Activated CD8-positive, alpha-beta memory T cell treated with anti-CD3 and anti-CD28 coated beads for 4 hours (primary cell): ENCODE measurements at places on chromosomes 4 and X.

DNA sequence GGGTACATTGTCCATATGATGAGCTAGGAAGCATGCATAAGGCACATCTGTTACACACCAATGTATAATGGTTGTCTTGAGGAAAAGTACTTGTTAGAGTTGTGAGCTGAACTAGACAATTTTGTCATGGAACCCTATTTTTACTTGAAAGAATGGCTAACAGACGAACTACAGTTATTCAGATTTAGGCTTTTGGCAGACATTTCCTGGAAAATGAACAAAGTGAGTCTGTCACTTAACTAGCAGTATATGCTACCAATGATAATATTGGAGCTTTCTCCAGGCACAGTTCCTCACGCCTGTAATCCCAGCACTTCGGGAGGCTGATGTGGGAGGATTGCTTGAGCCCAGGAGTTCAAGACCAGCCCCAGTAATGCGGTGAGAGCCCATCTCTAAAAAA lies 61.9 kb upstream of the SLC25A43 start:
- DNase-seq: no peak

- no peak for DNase-seq
These were observed 36.4 kb upstream of the ADH4 start for GRCh38 chr4:99180382-99181070.

- peak; percentile 18 for DNase-seq
These were observed 155.2 kb upstream of the GALNT7 start for GRCh38 chr4:173013232-173013930.

- DNase-seq: no peak
These were observed 1235.0 kb upstream of the TENM3 start for GRCh38 chr4:181008164-181008563.

GRCh38 chr4:75016472-75016871 lies 83.6 kb downstream of the PARM1 start:
- DNase-seq: no peak

GRCh38 chrX:149060921-149061320 lies 444.2 kb downstream of the IDS start:
- DNase-seq: no peak

- no peak for DNase-seq
These were observed 257.7 kb downstream of the THOC2 start for GRCh38 chrX:123475068-123475724.

GRCh38 chr4:172758586-172759340 lies 409.8 kb upstream of the GALNT7 start:
- no peak for DNase-seq

DNA sequence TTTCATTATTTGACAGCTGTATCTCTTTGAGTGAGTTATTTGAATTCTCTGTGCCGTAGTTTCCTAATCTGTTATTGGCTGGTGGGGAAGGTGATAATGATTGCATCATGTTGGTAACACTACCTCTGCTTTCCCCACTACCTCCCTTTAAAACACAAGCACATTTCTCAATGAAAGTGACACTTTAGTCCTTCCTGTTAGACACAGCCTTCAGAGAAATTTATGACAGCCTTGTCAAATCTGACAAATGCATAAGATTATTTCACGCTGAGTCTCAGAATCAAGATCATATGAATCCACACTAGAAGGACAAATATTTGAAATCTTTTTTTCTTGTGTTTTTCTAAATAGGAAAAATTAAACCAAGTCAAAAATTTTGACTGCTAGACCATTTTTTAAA lies 896.1 kb downstream of the CENPC start:
- no peak for DNase-seq

DNA sequence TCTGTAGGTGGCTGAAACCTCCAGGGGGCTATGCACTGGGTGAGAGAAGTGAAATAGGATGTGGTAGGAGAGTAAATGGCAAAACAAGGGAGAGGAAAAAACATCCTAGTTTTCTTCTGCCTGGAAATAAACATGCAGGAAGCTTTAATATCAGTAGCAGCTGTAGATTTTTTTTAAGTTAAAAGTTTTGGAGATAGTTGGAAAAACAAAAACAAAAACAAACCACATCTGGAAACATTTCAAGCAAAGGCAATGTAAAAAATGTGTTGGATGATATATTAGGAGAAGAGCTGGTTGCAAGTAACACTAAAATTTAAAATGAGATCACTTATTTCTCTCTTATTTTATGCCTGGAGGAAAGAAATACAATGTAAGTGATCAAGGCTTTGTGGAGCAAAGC lies 388.0 kb downstream of the SPRY1 start:
- DNase-seq: no peak

DNA sequence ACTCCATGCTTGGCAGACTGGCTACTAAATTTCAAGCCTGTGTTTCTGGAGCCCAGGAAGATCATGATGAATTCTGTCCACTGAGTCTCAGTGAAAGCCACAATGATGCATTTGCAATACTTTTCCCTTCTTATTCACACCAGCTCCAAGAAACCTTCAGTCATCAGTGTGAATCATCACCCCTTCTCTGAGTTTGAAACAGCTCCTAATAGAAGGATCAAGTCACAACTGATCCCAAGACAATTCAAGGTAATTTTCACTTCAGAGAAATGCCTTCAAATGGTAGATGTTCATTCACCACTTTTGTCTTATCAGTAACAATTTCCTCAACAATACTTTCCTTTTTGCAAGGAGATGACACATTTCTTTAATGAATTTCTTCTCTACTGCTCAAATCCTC lies 257.4 kb downstream of the NLGN4X start:
- no peak for DNase-seq

DNA sequence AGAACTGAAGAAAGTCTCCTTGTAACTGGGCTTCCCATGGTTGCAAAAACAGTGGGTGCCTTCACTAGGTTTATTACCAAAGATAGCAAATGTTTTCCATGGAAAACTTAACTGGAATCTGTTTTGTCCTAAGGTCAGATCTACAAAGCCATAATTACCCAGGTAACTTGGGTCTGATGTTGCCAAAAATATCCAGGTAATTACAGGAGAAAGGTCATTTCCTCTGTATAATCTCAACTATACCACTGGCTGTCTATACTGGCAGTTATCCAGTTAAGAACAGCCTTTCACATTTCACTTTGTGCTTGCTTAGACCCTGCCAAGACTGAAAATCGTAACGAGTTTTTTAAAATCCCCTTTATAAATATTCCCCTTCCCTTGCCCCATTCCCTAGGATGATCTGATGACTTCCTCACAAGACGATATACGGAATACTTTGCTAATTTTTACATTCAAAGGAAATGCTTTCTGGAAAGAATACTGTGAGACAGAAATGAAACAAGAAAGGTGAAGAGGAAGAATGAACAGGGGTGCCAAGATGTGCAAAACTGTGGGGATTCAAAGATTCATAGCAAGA lies 105.5 kb downstream of the MAML3 start:
- no peak for DNase-seq

- no peak for DNase-seq
These were observed 1.4 kb upstream of the EMCN start for GRCh38 chr4:100519205-100519604.

DNA sequence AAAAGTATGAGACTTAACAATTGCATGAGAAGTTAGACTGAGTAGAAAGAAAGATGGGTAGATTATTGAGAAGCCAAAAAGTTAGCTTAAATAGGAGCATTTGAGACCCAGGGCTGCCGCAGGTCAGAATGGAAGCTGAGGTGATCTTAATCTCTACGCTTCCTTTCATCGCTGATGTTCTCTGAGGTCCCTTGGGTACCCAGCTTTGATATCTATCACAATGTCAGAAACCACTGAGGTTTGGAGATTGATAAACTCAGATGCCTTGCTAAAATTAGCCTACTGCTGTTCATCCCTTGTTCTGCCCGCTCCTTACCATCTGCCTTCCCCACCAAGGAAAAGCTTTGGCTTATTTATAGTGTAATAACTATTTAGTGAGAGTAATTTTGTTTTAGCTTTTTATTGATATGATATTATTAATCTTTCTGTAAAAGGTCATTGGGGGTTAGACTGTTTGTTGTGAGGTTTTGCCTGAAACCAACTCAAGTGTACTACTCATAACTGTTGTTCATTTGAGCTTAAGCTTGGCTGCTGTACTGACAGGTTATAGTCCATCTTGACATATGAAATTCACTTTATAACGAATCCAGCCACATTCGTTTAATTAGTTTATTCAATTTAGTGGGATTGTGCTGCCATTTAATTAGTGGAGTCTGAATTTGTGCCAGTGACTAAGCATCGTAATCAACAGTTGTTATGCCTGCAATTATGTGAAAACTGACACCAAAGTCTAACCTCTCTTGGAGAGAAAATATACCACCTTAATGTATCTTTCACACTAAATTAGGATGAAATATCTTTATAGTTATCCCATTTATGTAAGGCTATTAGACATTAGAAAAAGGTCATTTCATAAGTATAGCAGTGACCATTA lies 15.1 kb downstream of the MCUB start:
- no peak for DNase-seq

DNA sequence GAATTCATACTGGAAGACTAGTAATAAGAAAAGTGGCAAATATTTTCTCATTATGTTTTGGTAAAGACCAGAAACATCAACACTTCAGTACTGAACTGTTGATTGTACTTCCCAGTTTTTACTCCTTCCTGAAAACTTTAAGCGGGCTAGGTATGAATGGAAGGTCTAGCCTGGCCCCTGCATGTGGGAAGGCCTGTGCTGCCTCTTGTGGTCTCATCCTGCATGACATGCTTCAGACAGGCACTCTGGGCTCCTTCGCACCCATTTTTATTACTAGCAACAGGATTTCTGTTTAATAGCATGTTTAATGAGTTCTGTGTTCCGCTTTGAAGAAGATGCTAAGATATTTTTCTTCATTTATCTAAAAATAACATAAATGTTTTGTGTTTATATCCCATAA lies 279.1 kb downstream of the ANK2 start:
- DNase-seq: no peak

- DNase-seq: no peak
These were observed 45.6 kb downstream of the SH3RF1 start for GRCh38 chr4:169225058-169225751.

DNA sequence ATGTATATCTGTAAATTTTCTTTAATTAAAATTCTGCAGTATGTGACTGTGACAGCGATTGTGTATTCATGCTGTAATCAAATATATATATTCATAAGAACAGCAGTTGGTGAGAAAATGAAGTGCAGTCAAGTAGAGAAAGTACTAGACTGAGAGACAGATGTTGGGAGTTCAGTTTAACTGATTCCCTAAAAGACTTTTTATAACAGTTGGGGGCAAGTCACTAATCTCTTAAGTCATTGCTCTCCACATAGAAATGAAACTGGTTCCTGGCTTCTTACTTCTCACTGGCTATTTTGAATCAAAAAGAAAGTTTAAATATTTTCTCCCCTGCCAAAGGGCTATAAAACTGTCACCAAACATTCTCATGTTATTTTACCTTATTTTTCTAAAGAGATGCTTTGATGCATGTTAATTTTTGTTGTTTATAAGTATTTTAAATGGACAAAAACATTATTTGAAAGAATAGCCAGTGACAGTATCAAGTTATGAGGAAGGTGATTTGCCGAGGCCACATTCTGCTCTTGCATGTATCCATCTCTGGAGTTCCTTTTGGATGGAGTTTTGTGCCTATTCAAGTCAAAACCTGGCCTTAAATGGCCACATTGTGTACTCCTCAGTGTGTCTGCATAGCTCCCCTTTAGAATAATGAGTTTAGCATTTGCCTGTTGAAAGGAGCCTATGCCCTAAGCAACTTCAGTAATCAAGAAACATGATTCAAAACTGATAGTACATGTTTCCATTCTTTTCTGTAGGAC lies 30.8 kb downstream of the EXOC1 start:
- DNase-seq: no peak

DNA sequence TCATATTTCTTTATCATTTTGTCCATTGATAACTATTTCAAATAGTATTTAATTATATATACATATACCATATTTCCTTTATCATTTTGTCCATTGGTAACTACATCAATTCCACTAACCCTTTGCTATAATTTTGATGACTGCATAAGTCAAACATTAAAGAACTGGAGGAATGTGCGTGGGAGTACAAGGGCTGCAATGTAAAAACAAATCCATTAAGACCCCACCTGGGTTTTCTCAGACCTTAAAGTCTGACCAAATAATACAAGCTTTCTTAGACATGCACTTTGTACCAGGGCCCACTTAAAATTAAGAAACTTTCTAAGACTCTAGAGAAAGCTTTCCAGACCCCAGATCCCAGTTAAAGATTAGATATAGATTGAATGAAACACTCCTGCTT lies 1622.4 kb upstream of the PCDH10 start:
- no peak for DNase-seq

GRCh38 chr4:150582146-150582872 lies at the start of gene MAB21L2:
Gene MAB21L2 (plus strand): TSS chr4:150582151. CDS start chr4:150583030, 879 bp downstream.
- no peak for DNase-seq

GRCh38 chr4:74158466-74159142 lies 686 bp downstream of the MTHFD2L start:
- DNase-seq: no peak

- DNase-seq: no peak
These were observed 314.9 kb upstream of the TRAM1L1 start for GRCh38 chr4:117400039-117400835.

DNA sequence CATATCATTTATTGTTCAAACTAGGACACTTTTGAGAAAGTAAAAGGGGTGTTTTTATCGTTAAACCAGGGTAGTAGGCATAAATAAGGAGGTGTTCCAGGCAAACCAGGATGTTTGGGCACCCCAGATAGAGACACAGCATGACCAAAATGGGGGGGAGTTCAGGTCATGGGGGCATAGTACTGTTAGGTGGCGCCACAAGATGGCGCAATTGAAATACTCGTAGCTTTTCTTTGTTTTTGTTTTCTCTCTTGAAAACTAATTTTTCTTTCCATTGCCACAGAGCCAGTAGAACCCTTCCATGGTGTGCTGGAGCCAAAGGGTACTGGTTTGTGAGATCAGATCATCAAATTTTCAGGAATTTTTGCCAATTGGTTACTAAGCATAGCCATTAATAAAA lies 283.4 kb downstream of the BCOR start:
- DNase-seq: no peak

GRCh38 chrX:128518508-128518907 lies 466.3 kb upstream of the ACTRT1 start:
- no peak for DNase-seq

DNA sequence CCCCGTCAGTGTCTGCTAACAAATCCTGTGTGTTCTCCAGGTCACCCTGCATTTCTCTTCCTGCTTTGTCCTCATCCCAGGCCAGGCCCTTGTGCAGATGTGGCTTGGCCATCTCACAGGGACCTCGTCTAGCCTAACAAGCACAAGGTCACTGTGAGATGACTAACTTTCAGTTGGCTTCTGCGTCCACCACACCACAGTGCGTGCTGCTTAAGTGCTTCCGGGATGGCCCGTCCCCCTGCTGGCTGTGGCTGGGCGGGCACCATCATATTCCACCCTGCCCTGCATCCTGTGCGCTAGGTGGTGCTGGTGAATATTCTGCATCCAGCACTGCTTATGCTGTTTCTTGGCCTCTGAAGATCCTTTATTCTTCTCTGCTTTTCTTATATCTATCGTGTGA lies 33.8 kb downstream of the RBBP7 start:
- DNase-seq: no peak

DNA sequence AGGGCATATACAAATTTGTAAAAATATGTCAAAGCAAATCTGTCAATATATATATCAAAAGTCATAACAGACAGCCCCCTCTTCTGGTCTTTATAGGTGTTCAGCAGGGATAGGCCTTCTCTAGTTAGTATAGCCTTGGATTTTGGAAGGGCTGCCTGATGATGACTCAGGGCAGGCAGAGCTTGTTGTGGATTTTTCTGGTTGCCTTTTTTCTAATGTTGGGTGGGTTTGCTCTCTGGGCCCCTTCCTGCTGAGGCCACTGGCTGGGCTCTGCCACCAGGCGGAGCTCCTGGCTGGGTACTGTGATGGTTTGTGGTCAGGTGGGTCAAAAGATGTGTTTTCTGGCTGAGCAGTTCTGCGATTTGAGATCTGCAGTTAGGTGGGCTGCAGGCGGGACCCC lies 294.2 kb downstream of the GRIA2 start:
- DNase-seq: no peak

GRCh38 chrX:70455366-70456202 lies 10.9 kb downstream of the DLG3 start:
- no peak for DNase-seq
